ENCODE measurements at places on chromosomes 6 and 20.

DNA sequence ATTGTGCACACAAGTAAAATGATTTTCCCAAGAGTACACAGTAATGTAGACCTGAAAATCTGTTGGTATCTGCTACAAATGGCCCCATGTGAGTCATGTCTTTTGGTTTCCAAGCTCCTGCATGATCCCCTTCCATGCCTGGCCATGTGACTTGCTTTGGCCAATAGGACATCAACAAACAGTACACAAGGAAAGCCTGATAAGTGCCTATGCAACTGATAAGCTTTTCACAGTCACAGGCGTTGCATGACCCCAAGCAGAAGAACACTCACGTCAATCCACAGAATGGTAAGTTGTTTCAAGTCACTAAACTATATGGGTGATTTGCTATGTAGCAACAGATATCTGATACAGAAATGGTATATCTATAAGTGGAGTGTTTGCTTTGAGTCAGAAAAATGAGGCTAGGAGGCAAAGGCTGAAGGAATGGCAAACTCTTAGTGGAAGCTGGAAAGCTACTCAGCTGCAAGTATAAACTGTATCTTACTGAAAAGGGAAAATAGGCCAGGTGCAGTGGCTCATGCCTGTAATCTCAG is 160.1 kb upstream of the BEND3 start:
- H3K27ac ChIP-seq: no peak overlapping the region
- H3K4me1 ChIP-seq: no peaks in the 10 kb centered on the region
- no peaks in the 10 kb centered on the region for H3K36me3 ChIP-seq
- no peaks in the 10 kb centered on the region for H3K27me3 ChIP-seq
- DNase-seq: no peak

GRCh38 chr6:146912730-146913685 is 291.2 kb upstream of the STXBP5 start:
- peaks cover 9% of the 10 kb centered on the region for H3K27me3 ChIP-seq
- peaks cover 24% of the 10 kb centered on the region for H3K4me1 ChIP-seq
- no peak overlapping the region for H3K4me3 ChIP-seq
- no peak overlapping the region for H3K27ac ChIP-seq

DNA sequence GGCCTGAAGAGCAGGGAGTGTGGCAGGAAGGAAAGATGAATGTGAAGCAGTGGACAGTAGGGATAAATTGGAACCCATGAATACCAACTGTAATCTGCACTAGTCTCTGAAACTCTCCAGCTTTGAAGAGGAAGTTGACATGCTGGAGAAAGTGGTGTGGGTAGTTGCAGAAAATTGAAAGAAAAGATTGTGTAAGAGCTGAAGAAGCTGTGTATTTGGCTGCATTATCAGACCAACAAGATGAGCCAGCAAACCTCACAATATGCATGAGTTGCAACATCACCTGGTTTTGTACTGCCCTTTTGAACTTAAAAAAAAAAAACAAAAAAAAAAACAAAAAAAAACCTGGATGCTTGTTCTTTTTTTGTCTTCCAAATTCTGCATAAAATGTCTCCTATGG is 921.9 kb upstream of the EYS start:
- DNase-seq: no peak
- no peak overlapping the region for H3K4me3 ChIP-seq
- H3K36me3 ChIP-seq: no peaks in the 10 kb centered on the region
- no peaks in the 10 kb centered on the region for H3K4me1 ChIP-seq
- H3K27me3 ChIP-seq: no peaks in the 10 kb centered on the region

DNA sequence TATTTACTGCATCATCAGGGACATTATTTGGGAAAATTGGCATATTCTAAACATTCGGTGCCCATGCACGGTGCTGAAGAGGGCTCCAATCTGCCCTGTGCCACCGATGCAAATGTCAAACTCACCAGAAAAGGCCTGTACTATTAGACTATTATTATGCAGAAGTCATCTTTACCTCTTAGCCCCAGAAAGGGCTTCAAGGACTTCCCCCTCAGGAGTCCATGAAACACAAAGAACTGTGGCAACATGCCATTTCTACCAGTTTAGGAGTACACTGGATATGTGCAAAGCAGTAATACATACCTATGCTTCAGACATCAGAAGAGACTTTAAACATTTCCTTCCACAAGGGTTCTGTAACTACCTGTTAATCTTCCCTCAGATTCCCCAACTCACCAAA is 8.6 kb downstream of the DIDO1 start:
- no peaks in the 10 kb centered on the region for H3K27me3 ChIP-seq
- peaks cover 19% of the 10 kb centered on the region for H3K36me3 ChIP-seq
- peak overlapping the region; percentile 73 for H3K4me3 ChIP-seq
- H3K4me1 ChIP-seq: peaks cover 81% of the 10 kb centered on the region
- DNase-seq: no peak

DNA sequence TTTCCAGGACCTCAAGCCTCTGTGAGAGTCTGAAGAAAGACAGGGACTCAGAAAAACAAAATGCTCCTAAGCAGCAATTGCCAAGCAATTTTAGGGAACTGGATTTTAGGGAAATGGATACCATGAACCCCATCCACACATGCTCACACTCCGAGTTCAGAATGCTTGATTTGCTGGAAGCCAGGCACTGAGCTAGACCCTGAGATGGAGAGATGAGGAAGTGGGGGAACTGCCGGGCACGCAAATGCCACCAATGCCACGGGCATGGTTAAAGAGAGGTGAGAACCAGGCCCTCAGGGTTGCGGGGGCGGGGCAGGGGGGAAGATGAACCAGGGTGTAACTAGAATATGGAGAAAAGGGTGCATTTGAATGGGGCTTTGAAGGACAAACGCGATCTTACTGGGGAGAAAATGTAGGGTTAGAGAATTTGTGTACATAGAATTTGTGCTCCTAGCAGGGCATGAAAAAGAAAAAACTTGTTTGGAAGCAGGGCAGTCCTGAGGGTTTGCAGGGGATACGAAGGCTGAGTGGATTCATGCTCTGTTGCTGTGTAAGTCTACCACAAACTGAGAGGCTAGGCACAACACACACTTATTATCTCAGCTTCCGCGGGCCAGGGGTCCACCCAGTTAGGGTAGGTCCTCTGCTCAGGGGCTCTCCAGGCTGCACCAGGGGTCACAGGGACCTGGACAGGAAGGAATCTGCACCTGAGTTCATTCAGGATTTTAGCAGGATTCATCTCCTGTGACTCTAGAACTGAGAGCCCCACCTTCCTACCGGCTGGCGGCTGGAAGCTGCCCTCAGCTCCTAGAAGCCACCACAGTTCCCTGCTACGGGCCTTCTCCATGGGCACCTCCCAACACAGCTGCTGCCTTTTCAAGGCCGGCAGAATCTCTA is 108.0 kb downstream of the SNX5 start:
- no peak for DNase-seq
- H3K4me3 ChIP-seq: no peak overlapping the region
- H3K27me3 ChIP-seq: peaks cover 13% of the 10 kb centered on the region
- H3K4me1 ChIP-seq: peaks cover 41% of the 10 kb centered on the region
- no peak overlapping the region for H3K27ac ChIP-seq

GRCh38 chr6:13311155-13311554 is 17.2 kb downstream of the TBC1D7 start:
- no peak for DNase-seq
- no peaks in the 10 kb centered on the region for H3K27me3 ChIP-seq
- no peak overlapping the region for H3K27ac ChIP-seq
- no peak overlapping the region for H3K4me3 ChIP-seq
- peaks cover 37% of the 10 kb centered on the region for H3K36me3 ChIP-seq

DNA sequence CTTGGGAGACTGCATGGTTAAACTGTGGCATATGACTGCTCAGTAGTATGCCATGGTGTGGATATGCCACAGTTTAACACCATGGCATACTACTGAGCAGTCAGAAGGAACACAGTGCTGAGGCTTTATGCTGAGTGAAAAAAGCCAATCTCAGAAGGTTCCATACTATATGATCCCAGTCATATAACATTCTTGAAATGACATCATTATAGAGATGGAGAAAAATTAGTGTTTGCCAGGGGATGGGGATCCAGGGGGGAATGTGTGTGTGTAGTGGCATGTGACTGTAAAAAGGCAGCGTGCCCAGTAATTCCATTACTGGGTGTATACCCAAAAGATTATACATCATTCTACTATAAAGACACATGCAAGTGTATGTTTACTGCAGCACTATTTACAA is 85.8 kb downstream of the FOXF2 start:
- no peak overlapping the region for H3K27ac ChIP-seq
- no peaks in the 10 kb centered on the region for H3K36me3 ChIP-seq
- no peak overlapping the region for H3K4me3 ChIP-seq
- peaks cover 3% of the 10 kb centered on the region for H3K4me1 ChIP-seq
- H3K27me3 ChIP-seq: peaks cover 19% of the 10 kb centered on the region
- DNase-seq: no peak

- no peak overlapping the region for H3K27ac ChIP-seq
- peaks cover 16% of the 10 kb centered on the region for H3K27me3 ChIP-seq
- H3K36me3 ChIP-seq: no peaks in the 10 kb centered on the region
- H3K4me1 ChIP-seq: peaks cover 2% of the 10 kb centered on the region
- DNase-seq: no peak
These were observed 69.7 kb downstream of the STK35 start for GRCh38 chr20:2171266-2171790.

- no peaks in the 10 kb centered on the region for H3K27me3 ChIP-seq
- no peak overlapping the region for H3K4me3 ChIP-seq
- DNase-seq: no peak
- H3K4me1 ChIP-seq: peaks cover 15% of the 10 kb centered on the region
These were observed 475.3 kb upstream of the JARID2 start for GRCh38 chr6:14770572-14770971.

- H3K4me3 ChIP-seq: no peak overlapping the region
- no peak for DNase-seq
- no peaks in the 10 kb centered on the region for H3K27me3 ChIP-seq
- peaks cover 6% of the 10 kb centered on the region for H3K4me1 ChIP-seq
These were observed 145.7 kb downstream of the KHDC1L start for GRCh38 chr6:73079611-73079955.

DNA sequence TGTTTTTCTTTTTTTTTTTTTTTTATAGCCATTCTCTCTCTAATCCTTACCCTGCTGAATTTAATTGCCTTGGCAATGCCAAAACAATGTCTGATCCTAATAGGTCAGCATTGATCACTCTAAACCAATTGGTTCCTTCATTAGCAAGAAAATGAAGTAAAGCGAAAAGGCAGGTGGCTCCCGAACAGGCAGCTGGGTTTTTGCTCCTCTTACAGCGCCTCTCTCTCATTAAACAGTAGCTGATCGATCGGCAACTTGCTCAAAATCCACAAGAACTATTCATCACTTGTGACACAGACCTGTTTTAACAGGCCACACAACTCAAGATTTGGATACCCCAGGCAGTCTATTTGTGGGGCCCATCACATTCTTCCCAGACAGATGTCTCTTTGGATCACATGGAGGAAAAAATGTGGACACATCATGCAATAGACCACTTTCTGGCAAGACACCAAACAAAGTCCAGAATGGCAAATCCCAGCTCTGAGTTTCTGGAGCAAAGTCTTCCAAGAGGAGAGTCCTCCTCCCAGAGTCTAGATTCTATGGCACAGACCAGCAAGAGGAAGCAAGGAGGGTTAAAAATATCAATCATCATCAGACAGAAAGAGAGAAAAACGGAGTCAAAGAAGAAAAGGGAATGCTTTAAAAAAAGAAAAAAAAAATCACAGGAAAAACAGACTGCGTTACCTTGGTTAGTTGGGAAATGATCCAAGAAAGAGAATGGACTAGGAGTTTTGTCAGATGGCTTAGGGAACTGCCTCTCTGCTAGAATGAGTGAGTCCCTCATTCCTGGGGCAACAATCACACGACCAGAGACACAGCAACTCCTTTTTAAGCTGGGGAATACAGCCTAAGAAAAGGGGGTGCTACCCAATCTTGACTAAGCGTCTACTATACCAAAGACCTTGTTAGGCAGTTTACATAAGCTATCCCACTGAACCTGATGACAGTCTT is 247.8 kb downstream of the BTBD9 start:
- DNase-seq: no peak
- H3K27ac ChIP-seq: no peak overlapping the region
- H3K4me1 ChIP-seq: peaks cover 11% of the 10 kb centered on the region
- no peak overlapping the region for H3K4me3 ChIP-seq
- no peaks in the 10 kb centered on the region for H3K27me3 ChIP-seq

GRCh38 chr6:46104209-46104608 is 25.6 kb upstream of the ENPP4 start:
- no peak overlapping the region for H3K4me3 ChIP-seq
- peaks cover 36% of the 10 kb centered on the region for H3K4me1 ChIP-seq
- no peak for DNase-seq
- peaks cover 2% of the 10 kb centered on the region for H3K36me3 ChIP-seq
- H3K27me3 ChIP-seq: no peaks in the 10 kb centered on the region

DNA sequence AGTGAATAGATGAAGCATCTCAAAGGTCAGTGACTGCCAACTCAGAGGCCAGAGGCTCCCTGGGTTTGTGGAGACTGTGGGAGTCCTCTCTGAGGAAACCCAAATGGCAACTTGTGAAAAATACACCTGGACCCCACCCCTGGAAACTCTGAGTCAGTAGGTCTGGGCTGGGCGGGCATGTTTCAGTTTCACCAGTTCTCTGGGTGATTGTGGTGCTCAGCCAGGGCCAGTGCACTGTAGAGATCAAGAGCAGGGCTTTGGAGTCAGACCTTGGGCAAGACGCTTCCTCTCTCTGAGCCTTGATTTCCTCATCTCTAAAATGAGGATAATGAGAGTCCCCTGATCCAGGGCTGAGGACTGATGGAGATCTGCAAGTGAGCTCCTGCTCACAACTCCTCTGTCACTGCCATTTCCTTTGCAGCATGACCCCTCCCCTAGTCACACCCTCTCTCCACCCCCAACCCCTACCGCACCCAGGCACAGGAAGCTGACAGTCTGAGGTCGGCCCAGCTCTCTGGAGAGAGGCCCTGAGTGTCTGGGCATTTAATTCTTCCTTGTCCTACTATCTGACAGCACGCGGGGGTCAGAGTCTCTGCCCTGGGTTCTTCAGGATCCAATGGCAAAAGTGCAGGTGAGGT is 5.1 kb downstream of the DEF6 start:
- peak overlapping the region; percentile 97 for H3K27ac ChIP-seq
- H3K36me3 ChIP-seq: peaks cover 32% of the 10 kb centered on the region
- peak; percentile 89 for DNase-seq
- peak overlapping the region; percentile 87 for H3K4me3 ChIP-seq

GRCh38 chr6:5205877-5206850 is 54.6 kb downstream of the LYRM4 start:
- no peaks in the 10 kb centered on the region for H3K4me1 ChIP-seq
- no peak overlapping the region for H3K27ac ChIP-seq
- DNase-seq: no peak
- no peaks in the 10 kb centered on the region for H3K27me3 ChIP-seq
- no peak overlapping the region for H3K4me3 ChIP-seq

DNA sequence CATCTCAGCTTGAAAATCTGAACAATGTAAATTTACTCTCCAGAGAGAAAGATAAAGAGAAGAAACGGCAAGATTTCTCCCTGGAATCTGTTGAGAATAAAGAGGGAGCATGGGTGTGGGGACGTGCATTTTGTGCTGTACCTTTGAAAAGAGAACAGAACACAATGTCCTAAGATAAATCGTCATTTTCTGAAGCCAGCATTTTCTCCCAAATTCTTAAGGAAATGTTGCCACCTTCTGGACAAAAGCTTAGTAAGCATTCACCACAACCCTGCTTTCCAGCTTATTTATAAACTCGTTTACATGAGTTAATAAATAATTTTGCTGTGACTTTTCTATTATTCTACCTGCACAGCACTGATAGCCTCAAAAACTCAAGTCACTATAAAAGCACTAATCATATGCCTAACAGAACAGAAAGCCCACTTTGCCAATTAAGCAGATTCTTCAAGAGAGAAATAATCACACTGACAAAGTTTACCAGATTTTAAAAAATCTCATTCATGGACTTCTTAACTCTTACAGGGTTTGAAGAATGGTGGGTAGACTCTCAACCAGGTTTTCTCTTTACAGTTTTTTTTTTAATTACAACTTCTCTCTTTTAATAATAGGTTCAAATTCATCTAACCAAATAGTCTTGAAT is 155.8 kb downstream of the MBOAT1 start:
- H3K27me3 ChIP-seq: no peaks in the 10 kb centered on the region
- no peaks in the 10 kb centered on the region for H3K36me3 ChIP-seq
- no peaks in the 10 kb centered on the region for H3K4me1 ChIP-seq
